ENCODE measurements at places on chromosomes 12 and 14.

GRCh38 chr12:130504840-130505175 is 167.1 kb downstream of the PIWIL1 start:
- no peak for DNase-seq

DNA sequence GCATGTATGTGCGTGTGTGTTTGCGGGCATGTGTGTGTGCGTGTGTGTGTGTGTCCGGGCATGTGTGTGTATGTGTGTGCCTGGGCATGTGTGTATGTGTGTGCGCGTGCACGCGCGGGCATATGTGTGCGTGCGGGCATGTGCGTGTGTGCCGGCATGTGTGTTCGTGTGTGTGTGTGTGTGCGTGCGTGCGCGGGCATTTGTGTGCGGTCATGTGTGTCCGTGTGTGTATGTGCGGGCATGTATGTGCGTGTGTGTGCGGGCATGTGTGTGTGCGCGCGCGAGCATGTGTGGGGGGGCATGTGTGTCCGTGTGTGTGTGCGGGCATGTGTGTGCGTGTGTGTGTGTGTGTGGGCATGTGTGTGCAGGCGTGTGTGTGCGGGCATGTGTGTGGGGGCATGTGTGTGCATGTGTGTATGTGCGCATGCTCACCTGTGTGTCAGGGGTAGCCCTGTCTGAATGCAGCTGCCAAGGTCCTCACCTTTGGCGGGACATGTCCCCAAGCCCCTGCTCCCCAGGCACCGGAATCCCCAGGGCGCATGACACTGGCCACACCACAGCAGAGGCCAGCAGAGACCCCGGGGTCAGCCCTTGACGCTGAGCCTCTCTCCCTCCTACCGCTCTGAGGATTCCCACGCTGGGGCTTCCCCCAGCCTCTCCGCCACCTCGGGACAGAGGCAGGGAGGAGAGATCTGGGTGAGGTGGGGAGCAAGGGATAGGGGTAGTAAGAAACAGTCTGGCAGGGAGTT is 109.5 kb upstream of the NCOR2 start:
- no peak for DNase-seq

DNA sequence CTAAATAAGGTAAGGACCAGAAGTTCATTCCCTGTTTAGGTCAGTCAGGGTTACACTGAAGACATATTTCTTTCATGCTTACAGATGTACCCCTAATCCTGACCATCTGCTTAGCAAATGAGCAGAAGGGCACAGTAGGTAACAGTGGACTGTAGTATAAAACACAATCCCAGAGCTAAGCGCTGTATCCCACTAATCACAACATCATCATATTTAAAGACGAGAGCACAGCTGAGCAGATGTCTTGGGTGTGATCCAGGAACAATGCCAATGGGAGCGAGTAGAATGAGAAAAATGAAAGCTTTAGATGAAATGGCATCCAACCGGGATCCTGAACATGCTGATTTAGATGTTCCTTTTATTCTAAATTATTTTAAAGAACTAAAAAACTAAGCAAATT is 213.4 kb downstream of the CCER1 start:
- DNase-seq: no peak

- no peak for DNase-seq
These were observed 5.1 kb downstream of the CDH24 start for GRCh38 chr14:23052182-23052623.

DNA sequence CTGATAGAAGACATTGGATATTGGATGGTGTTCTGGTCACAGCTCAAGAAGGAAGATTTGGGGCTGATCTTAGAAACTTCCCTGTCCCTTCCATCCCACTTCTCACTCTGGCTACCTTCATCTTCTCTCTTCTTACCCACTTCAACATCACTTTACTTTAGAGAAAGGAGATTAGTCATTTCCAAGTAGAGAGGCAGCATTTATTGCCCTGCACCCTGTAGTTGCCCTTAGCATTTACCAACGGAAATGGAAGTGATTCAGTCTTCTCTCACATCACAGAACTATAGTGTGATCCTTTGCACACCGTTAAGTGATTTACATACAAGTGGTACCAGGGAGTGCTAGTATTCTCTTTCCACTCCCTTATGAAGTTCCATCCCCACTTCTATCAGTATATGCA is 52.4 kb downstream of the PHLDA1 start:
- DNase-seq: no peak

GRCh38 chr12:126247936-126248335 is 1182.7 kb downstream of the AACS start:
- no peak for DNase-seq

DNA sequence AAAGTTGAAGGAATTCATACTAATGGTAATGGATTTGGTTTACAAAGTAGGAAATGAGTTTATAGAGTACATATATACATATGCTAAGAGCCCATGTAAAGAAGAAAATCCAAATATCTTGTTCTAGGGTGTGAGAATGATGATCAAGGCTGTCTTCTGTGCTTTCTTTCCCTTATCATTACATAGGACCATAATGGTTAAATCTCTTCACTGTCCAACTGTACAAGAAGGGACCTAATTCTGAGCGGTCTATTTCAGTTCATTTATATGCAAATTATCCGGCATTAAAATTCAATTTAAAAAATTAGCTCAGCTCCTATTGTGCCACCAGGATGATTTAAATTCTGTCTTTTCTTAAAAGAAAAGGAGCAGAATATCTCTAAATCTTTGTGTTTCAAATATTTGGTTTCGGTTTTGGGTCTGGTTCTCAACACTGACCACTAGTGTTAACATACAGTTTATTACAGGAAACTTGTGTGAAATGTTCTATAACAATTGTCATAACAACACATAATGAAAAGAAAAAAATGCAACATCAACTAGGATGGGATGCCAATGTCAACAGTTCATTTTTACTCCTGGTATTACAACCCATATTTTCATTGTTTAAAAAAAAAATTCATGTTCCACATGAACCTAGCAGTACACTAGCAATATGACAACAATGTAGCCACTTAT is 16.8 kb downstream of the OR4K1 start:
- no peak for DNase-seq

Measured in neural crest cell (in vitro differentiated cells).